ENCODE measurements at places on chromosomes 1 and 21.

GRCh38 chr1:232667778-232668165 is 37.8 kb upstream of the SIPA1L2 start:
- DNase-seq = no peak

DNA sequence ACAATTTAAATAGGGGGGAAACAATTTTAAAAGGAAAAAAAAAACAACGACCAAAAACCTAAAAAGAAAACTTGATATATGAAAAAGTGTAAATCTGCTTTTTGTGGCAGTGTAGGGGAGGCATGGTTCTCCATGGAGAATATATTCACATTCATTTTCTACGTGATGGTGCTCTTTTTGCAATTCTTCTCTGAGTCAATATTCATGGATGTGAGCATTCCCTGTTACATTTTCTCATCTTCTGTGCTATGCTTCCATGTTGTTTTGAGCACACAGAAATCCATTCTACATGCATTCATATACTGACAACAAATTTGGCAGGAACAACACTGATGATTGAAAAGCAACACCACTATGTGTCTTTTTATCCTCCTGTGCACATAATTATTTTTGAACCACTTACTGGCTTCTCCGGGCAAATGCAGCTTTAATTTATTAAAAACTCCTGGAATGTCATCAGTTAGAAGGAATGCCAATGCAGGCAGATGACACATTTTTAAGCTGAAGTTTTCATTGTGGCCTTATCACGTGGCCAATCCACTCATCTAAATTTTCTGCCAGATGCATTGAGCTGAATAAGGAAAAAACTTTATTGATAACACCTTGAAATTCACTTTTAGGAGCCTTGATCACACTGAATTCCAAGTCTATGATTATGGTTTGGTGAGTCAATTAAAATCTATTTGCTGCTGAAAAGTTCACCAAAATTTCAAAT is 590.6 kb downstream of the NUF2 start:
- no peak for DNase-seq

GRCh38 chr1:68136187-68136586 is 85.8 kb upstream of the DIRAS3 start:
- no peak for DNase-seq

DNA sequence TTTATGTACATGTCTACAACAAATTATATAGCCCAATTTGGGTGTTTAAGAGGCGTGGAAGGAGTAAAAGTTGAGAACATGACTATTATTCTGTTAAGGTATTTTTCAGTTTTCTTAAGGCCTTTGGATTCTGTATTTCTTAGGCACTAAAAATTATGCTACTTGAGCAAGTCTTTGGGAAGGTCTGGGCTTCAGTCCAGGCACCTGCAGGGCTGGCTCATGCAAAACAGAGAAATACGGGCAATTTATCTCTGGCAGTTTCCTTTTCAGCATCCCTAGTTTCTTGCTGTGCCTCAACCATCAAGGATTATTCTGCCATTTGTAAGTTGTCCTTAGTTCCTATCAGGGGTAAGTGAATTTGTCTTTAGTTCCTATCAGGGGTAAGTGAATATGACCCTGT is 358.8 kb upstream of the B3GALT2 start:
- no peak for DNase-seq

- DNase-seq = no peak
These were observed 163.7 kb downstream of the IGSF21 start for GRCh38 chr1:18271336-18271735.

DNA sequence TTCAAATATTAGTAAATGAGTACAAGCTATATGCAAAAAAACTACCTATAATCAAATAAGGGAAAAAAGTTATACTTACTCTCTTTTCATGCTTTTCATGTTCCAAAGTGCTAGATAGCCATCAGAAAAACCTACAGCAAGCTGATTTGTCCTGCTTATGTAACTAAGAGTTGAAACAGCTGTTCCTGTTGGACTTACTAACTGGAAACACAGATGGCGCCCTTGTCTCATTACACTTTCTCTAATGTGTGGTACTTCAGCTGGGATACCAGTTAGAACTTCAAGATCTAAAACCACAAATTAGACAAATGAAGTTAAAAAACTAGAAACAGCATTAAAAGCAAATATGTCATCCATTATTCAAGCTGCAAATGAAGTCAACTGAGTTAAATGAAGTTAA is 24.3 kb downstream of the AHCTF1 start:
- DNase-seq = peak; percentile 53
